ENCODE measurements at places on chromosomes 7 and 10.

- no peak for DNase-seq
Observed at GRCh38 chr7:12569673-12570072, 847 bp upstream of the SCIN start.

DNA sequence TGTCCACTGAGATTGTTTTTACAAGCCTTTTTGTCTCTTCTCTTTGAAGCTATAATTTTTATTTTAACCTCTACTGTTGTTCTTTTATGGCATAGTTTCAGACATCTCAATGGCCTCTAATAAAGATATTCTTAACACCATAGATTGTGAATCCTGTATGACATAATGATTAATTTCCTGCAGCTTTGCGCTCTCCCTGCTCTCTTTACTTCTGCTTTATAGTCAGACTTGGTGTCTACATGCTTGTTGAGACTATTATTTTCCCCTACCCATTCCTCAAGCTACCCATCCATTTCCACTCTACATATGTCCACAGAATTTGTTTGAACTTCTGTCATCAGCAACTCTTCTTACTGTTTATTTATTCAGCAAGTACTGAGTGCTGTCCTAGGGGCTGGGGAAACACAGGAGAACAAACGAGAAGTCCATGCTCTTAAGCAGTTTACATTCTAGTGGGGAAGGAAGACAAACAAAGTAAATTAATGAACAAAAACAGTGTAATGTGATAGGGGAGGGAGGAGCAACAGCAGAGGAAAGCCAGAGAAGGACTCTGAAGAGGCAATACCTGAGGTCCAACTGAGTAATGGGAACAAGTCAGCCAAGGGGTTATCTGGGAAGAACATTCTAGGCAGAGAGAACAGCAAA, 110.1 kb downstream of the CDK14 start:
- no peak for DNase-seq

- no peak for DNase-seq
Observed at GRCh38 chr7:55349121-55349520, 16.0 kb upstream of the LANCL2 start.

- DNase-seq, result no peak
Observed at GRCh38 chr10:35855155-35855947, 213.3 kb upstream of the FZD8 start.

DNA sequence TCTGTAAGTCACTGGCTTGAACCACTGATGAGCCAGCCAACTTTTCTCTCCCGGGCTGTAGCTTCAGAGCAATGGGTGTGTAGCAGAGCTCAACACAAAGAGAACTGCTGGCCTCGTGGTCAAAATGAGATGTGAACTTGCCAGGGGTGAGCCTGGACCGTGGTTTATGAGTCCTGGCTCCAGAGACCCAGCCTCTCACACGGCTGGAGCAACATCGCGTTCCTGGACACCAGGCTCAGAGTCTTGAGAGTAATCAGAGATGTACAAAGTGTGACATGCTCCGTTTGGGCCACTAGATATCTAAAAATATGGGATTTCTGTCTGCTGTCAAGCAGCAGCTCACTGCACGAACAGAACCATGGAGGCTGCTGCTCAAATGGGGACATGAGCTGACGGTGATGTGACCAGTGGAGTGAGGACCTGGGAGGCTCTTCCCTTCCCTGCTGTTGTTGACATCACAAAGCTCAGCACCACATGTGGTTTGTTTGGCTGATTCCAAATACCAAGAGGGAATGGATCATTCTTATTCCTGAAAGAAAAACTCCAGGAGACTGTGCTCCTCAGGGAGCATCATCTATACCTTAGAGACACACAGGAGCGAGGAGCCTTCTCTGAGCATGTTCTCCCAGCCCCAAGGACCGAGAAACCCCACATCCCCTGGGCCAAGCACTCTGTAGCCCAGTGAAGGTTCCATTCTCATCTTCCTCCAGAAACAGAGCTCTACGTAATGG, 9.2 kb upstream of the SVIL start:
- DNase-seq, result no peak

DNA sequence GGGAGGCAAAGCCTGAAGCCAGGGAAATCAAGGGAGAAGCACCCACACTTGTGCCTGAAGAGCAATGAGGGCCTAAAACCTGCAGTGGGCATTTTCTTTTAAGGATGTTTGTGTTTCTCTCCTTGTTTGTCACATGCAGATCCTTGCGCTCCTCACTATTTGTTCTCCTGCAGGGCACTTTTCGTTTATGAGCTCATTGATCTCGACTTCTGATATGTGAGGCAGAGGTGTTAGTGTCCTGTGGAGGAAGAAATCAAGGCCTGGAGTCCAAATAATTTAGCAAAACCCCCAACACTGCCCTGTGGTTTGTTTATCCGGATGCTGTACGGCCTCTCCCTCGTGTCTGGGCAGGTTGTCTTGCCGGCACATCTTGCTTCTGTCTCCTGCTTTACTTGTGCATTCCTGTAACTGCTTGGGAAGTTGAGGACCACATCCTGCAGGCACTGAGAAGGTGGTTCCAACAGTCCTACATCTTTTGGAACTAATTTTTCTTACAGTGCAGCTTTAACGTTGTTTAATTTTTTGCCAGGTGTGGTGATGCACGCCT, 13.7 kb downstream of the UBE3C start:
- no peak for DNase-seq

GRCh38 chr10:62960416-62960815, 144.2 kb upstream of the EGR2 start:
- no peak for DNase-seq

GRCh38 chr10:83848677-83849076, 290.6 kb upstream of the GHITM start:
- no peak for DNase-seq

GRCh38 chr7:156459067-156459466, 181.5 kb upstream of the RNF32 start:
- no peak for DNase-seq

GRCh38 chr7:47771990-47772360, 176.3 kb downstream of the PKD1L1 start:
- DNase-seq, result no peak

- no peak for DNase-seq
Observed at GRCh38 chr7:71900556-71900955, 511.6 kb downstream of the CALN1 start.

DNA sequence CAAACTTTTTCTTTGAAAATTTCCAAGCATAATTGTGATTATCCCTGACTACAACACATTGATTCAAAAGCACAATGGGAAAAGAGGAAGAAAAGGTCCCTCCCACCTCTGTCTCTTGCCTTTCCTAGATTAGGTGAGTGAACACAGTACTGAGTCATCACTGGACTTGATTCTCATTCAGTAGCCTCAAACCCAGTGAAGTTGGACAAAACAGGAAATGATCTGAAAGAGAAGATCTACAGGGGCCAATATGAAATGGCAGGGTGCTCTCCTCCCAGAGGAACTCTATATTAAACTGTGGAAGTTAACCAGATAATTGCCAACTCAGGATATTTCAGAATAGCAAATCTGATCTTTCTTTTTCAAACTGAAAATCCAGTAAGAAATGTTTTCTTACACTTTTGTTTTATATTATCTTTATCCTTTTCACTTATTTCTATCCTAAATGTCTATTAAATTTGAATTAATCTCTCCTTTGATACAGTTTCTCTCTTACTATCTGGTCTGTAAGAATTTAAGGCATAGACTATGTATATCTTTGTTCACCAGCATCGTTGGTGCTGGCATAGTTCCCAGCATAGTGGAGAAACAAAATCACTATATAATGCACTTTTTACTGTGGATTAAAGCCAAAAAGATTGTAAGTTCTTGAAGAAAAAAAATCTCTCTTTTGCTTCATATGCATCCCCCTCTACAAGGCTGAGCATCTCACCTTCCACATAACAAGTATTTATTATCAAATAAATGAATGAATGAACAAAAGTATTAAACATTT, 41.4 kb upstream of the IKZF1 start:
- no peak for DNase-seq

- no peak for DNase-seq
Observed at GRCh38 chr10:102962951-102963755, 45.1 kb downstream of the CNNM2 start.

DNA sequence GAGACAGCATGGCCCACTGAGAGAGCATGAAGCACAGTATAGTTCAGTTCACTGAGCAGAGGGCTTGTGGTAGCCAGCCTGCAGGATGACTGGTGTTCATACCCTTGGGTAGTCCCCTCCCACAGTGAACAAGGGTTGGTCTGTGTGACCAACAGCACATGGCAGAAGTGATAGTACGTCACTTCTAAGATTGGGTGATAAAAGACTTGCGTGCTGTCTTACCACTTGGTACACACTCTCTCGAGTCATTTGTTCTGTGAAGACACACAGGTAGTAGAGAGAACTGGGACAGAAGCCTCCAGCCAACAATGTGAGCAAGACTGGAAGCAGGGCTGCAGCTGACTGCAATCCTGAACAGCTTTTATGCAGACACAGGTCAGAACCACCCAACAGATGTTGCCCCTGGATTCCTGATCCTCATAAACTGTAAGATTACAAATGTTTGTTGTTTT, 14.6 kb downstream of the EPC1 start:
- DNase-seq, result peak; percentile 62

DNA sequence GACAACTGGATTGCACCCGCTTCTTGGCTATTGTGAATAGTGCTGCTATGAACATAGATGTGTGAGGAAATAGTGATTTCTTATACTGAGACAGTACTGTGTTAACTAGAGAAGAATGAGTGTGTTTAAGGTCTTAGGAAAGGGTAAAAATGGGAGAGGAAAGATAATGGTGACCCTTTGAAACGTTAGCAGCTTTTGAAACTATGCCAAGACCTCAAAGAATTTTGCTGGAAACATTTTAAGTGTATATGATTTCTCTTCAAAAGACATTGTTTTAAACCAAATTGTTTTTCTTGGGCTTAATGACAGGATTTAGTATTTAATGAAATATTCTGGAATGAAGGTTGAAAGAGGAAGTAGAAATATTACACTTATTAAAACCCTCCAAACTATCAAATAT, 100.8 kb upstream of the ARHGAP21 start:
- DNase-seq, result no peak

- DNase-seq, result no peak
Observed at GRCh38 chr10:11610826-11611247, 613 bp downstream of the USP6NL start.

- no peak for DNase-seq
Observed at GRCh38 chr10:6490614-6491013, 89.5 kb downstream of the PRKCQ start.

- no peak for DNase-seq
Observed at GRCh38 chr7:128974241-128974934, 36.7 kb downstream of the IRF5 start.

DNA sequence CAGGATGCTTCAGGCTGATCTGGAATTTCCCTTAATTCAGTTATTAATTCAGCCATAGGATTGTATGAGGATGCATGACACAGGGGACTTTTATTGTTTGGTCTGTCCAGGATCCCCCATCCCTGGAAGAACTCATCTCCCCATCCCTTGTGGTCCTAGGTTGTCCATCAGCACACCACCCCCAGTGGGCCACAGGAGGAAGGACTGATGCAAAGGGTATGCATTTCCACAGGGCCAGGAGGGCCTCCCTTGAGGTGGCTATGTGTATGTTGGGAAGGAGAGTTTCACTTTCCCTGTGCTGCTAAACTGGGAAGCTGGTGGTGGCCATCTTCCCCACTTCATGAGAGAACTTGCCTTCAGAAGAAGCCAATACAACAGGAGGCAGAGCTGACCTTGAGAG, 44.6 kb upstream of the GRB10 start:
- no peak for DNase-seq

- DNase-seq, result no peak
Observed at GRCh38 chr7:103718482-103719061, 270.9 kb downstream of the RELN start.

DNA sequence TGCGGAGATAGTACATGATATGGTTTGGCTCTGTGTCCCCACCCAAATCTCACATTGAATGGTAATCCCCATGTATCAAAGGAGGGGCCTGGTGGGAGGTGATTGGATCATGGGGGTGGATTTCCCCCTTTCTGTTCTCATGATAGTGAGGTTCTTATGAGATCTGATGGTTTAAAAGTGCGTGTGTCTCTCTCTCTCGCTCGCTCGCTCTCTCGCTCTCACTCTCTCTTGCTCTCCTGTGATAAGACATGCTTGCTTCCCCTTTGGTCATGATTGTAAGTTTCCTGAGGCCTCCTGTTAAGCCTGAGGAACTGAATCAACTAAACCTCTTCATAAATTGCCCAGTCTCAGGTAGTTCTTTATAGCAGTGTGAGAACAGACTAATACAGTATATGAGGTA, 171.9 kb downstream of the NSUN6 start:
- DNase-seq, result no peak

DNA sequence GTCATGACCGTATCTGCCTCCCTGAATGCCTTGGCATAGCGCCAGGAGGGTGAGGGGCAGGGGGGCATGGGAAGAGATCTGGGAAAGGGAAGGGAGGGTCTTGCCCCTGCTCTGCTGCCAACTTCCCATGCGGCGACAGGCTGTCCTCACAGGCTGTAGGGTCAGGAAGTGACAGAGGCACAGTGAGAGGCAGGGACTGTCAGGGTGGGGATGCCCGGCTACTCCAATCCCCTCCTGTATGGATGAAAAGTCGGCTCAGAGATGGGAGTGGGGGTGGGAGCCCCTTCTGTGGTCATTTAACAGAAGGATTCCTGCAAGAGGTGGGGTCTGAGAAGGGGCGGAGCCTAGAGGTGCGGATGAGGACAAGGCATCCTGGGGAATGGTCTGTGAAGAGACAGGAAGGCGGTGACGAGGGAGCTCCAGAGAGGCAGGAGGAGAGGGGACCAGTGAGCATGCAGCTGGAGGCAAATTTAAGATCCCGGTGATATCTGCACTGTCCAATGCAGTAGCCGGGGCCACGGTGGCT, 20.8 kb upstream of the UNC5B start:
- no peak for DNase-seq

- no peak for DNase-seq
Observed at GRCh38 chr7:121504482-121504881, 108.4 kb upstream of the FAM3C start.

- no peak for DNase-seq
Observed at GRCh38 chr7:84900215-84900614, 286.6 kb downstream of the SEMA3D start.

GRCh38 chr7:157596471-157596870, 259.7 kb downstream of the DNAJB6 start:
- DNase-seq, result no peak

GRCh38 chr7:18575622-18576572, 80.3 kb downstream of the HDAC9 start:
- DNase-seq, result no peak

- no peak for DNase-seq
Observed at GRCh38 chr7:23377134-23377533, 78.0 kb downstream of the MALSU1 start.

- no peak for DNase-seq
Observed at GRCh38 chr10:46299536-46300369, 13.0 kb downstream of the ANTXRL start.

DNA sequence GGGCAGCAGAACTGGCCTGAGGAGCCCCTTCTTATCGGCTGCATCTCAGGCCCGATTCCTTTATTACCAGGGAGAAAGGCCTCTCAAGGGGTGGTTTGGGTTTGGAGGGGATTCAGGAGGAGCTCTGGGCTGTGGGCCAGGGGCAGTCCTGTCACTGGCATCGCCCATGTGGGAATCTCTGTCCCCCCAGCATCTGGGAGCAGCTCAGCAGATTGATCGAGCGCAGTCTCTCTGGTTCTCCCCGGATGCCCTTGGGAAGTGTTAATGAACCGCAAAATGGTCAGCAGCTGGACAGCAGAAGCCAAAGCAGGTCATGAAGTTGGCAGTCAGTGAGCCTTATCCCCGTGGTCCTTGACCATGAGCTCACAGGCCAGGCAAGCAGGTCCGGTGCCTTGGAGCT, 104.4 kb upstream of the ANLN start:
- no peak for DNase-seq

GRCh38 chr7:19991936-19992335, 218.5 kb upstream of the TMEM196 start:
- DNase-seq, result no peak

- peak; percentile 62 for DNase-seq
Observed at GRCh38 chr7:42940985-42941847, 9.0 kb downstream of the MRPL32 start.
